ENCODE measurements at places on chromosomes 1 and 21.

DNA sequence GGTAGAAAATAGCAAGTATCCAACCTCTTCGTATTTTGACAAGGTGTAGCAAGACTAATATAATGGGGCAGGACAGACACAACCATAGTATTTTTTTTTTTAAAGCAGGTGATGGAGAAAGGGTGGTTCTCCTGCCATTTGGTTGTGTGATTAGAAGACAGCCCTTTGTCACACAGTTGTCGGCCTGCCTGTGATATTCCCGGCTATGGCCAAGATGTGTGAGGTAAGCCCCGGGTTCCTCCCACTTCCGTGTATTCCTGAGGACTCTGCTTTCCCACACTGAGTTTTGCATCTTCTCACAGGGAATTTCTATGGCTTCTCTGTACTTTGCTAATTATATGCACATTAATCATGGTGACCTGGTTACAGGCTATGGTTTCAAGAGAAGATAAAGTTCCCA lies 35.9 kb downstream of the ZNF496 start:
- DNase-seq: no peak

- no peak for DNase-seq
Measured at GRCh38 chr1:77583483-77583882, 99.0 kb downstream of the ZZZ3 start.

- no peak for DNase-seq
Measured at GRCh38 chr1:178819123-178819522, 51.8 kb downstream of the ANGPTL1 start.

DNA sequence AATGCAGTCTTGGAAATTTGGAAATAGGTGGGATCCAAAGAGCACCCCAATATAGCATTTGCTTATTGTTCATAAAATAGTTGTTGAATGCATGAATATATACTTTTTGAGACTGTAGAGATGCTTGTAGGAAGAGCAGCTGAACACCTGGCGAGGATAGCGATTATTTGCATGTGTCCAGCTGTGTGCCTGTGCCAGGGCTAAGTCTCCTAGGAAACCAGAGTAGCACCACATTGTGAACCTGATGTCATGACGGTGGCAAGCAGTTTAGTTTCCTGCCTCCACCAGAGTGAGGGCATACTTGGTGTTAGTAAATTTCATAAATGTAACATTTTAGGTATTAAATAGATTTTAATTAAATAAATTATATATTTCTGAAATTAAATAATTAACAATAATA lies 37.3 kb upstream of the IRF2BP2 start:
- peak; percentile 84 for DNase-seq

- DNase-seq: no peak
Measured at GRCh38 chr1:10597492-10598388, 123.0 kb downstream of the PEX14 start.

GRCh38 chr1:206041640-206042039 lies 11.3 kb upstream of the RHEX start:
- DNase-seq: peak; percentile 34

- peak; percentile 91 for DNase-seq
Measured at GRCh38 chr1:156659988-156660751, 17.0 kb downstream of the NES start.

DNA sequence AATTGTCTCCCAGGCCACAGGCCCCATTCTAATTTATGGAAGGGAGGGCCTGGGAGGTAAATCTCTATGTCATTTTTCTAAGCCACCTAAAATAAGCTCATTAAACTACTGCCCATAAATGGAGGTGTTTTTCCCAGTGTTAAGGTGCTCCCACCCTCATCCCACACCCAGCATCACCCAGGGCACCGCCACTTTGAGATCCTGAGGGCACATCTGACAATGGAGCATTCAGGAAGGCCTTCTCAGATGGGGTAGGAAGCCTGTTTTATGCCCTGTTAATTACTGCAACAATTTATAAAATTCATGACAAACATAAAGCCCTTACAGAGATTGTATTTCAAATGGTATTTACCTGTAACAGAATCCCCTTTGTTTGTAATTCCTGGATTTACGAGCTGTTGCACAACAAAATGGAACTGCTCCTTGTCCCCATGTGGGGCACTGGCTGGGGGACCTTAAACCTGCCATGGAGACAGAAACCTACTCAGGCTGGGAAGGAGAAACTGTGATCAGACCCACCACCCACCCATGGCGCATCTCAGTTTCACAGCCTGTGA lies 319.5 kb upstream of the USP24 start:
- DNase-seq: no peak

DNA sequence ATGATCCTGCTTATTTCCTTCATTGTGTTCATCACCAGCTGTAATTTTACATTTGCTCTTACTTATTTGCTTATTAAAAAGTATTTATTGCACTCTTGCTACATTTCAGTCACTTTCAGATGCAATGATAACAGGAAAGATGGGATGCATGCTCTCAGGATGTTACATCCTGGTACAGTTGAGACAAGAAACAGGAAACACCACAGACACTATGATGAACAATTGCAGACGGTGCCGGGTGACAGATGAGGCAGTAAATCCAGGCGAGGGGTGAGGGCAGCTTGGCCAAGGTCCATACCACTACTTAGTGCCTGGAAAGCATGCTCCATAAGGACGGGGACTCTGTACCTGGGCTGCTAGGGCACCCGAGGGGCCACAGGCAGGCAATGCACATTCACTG lies 156.6 kb upstream of the RAB4A start:
- no peak for DNase-seq

GRCh38 chr21:14567331-14568279 lies 21.5 kb upstream of the SAMSN1 start:
- no peak for DNase-seq

DNA sequence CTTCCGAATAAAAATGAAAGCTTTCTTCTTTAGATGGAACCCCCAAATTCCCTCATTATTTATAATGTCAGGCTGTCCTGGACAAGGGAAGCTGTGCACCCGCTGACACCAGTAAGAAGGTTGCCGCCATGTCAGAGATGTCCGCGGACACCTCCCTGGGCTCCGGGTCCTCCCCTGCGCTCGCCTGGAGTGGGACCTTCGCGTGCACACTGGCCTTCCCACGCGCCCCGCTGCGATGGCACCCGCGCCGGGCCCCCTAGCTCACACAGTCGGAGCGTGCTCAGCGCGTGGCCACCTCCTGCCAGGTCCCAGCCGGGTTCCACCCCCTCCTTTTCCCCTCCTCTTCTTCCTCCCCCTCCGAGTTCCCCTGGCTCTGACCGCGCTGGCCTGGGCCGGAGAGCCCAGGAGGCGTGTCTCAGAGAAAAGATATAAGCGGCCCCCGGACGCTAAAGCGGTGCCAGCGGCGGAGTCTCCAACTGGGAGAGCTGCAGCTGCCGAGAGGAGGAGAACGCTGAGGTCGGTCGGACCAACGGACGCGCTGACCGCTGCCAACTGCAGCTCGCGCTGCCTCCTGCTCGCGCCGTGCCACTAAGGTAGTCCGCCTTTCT lies at the start of gene G0S2:
G0S2 (plus strand) TSS at position 456 of the 608 bp plus-strand sequence. CDS start 273 bp downstream, outside the sequence.
- peak; percentile 43 for DNase-seq

DNA sequence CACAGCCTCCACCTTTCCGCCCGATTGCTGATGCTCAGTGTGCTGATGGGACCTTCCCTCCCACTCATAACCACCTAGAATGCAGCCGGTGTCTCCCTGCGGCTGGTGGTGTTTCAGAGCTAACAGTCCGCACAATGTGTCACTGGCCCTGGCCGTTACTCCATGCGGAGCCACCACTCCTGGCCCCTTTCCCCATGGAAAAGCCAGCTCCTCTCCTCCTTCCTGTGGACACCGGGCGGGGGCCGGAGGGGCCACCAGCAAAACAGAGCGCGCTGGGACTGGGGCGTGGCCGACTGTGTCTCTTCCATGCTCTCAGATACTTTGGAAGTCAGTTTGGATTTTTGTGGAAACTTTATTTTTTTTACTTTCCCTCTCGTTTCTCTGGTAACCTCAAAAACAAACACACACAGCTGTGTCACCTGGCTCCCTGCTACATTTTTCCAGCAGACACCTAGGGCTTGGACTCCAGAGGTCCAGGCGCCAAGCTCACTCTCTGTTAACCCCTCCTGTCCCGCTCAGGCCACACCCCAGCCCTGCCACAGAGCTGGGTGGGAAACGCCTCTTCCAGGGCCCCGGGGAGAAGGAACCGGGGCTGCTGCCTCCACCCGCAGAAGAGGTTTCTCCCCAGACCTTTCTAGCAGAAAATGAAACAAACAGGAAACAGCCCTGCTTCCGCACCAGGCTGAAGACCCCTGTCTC lies 32.5 kb upstream of the COL6A2 start:
- no peak for DNase-seq

DNA sequence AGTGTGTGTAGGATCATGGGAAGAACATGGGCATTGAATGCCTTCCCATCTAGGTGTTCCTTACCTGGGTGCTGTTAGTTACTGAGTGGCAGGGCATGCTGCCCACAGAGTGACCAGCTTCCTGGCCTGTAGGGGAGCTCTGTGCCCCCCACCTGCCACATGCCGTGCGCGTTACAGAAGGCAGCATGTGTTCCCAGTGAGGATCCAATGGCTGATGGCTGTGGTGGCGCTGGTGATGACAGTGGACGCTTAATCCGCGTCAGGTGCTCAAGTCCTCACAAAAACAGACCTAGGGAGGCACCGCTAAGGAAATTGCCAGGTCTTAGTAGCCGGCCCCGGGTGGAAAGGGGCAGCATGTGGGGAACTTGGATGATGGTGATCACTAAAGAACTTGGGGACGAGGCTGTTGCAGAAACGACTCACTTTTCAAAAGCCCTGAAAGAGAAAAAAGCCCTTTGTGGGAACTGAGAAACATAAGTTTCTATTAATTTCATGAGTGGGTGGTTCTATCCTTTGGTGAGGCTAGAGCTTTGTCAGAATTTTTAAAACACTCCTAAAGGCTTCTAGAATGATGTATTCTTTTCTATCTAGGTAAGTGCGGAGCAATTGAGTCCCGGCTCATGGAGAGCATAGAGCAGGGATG lies 93.2 kb downstream of the PRDM2 start:
- no peak for DNase-seq

DNA sequence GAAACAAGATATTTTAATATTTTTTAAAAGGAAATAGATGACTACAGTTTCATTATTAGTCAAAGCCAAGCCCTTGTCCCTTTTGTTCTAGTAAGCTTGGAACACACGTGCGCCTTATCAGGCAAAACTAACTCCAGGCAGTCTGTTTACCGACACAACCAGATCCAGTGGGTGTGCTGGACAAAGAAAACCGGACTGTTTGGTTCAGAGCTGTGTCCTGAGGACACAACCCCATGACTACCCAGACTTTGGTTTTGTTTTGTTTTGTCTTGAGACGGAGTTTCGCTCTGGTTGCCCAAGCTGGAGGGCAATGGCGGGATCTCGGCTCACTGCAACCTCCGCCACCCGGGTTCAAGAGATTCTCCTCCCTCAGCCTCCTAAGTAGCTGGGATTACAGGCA lies 13.9 kb upstream of the RHOU start:
- DNase-seq: no peak

GRCh38 chr1:241934201-241934848 lies 23.2 kb upstream of the BECN2 start:
- no peak for DNase-seq

DNA sequence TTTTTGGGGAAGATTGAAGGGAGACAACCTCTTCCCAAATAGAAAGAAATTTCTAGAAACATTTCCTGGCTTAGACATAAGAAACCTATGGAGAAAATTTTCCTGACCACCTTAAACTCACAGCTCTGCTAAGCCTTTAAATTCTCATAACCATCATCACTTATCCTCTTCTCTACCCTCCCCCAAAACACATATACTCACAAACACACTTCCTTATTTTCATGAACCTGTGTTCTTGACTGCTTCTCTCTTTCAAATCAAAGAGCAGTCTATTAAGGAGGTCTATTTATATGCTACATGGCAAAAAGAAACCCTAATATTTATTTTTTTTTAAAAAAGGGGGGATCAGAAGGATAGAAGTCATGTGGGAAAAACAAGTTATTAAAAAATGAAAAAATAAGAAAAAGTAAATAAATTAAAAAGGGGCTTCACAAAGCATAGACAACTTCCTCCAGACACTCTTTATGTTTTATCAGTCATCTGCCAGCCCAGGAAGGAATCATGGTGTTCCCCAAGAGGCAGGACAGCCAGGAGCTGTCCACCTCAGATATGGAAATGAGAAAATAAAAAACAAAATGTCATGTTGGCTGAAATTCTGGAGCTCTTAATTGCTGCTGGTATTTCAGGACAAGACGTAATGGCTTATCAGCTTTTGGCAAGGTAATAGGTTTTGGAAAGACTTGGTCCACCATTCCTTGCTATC lies 12.8 kb upstream of the RGS2 start:
- no peak for DNase-seq

GRCh38 chr1:41343790-41344699 lies 17.2 kb upstream of the FOXO6 start:
- DNase-seq: no peak

- no peak for DNase-seq
Measured at GRCh38 chr1:247110627-247111258, 6.6 kb upstream of the ZNF669 start.

GRCh38 chr1:165138960-165139359 lies 217.6 kb downstream of the LMX1A start:
- DNase-seq: no peak

- DNase-seq: no peak
Measured at GRCh38 chr1:236393681-236394481, at the start of gene EDARADD. Gene EDARADD (plus strand): TSS chr1:236394286. CDS start chr1:236394445, 159 bp downstream.

- no peak for DNase-seq
Measured at GRCh38 chr1:99768524-99769245, 2.2 kb upstream of the FRRS1 start.

DNA sequence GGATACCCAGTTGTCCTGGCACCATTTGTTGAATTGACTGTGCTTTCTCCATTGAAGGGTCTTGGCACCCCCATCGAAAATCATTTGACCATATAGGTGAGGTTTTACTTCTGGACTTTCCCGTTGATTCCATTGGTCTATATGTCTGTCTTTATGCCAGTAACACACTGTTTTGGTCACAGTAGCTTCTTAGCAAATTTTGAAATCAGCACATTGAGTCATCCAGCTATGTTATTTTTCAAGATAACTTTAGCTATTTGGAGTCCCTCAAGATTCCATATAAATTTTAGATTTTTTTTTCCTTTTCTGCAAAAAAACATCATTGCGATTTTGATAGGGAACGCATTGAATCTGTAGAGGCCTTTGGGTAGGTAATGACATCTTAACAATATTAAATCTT lies 235.6 kb downstream of the SMYD3 start:
- no peak for DNase-seq

DNA sequence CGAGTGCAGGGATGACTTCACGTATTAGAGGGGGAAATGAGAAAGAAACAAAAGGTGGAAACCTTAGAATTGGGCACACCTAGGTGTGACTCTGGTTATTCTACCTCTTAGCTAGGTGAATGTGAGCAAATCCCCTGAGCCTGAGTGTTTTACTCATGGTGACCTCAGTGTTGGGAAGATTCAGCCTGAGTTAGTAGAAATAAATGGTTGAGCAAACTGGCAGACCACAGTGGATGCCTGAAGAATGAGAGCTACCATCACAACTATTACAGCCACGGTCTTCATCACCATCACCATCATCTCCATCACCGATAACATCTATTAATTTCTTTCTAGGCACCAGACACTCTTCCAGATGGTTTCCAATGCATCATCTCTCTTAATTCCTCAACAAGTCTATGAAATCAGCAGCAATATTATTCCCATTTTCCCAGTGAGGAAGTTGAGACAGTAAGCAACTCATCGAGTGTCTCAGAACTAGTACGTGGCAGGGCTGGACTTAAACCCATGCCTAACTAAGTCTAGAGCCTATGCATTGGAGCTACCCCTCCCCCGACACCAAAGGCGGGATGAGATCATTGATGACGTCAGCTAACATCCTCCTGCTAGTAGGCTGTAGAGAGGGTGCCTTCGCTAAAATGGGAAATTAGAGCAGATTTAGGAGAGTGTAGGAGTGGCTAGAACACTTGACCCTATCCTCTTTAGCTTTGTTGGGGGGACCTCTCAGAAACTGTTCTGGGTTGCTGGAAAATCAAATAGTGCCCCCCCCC lies 7.9 kb upstream of the KAZN start:
- no peak for DNase-seq

GRCh38 chr1:223835754-223836153 lies 10.0 kb downstream of the TP53BP2 start:
- DNase-seq: no peak
